ENCODE measurements at places on chromosomes 3 and 15. TPM values are rescaled to one million over a fixed set of nuclear protein-coding genes. Genes with fewer than 3 reads are reported as not detected.

FBXW12 gene
- not detected for total RNA-seq

ANKUB1 gene
- total RNA-seq, result not detected

SKOR1 gene
- total RNA-seq, result 0.19 TPM

NUP210 gene
- 0.99 TPM for total RNA-seq

TGM4 gene
- not detected for total RNA-seq

FAM43A gene
- 8.6 TPM for total RNA-seq

GOLGA8G gene
- not detected for total RNA-seq

DYNC1LI1 gene
- total RNA-seq, result 39.7 TPM

GNAT1 gene
- not detected for total RNA-seq

CYP1A1 gene
- 0.53 TPM for total RNA-seq

THPO gene
- 0.13 TPM for total RNA-seq

GOLGA6L4 gene
- total RNA-seq, result 1.4 TPM

IL20RB gene
- total RNA-seq, result 0.31 TPM

HAPLN3 gene
- 5.2 TPM for total RNA-seq

CCK gene
- total RNA-seq, result 0.19 TPM

CCR3 gene
- not detected for total RNA-seq

RUVBL1 gene
- total RNA-seq, result 59.7 TPM

FAM240A gene
- not detected for total RNA-seq

MYO5C gene
- total RNA-seq, result 0.50 TPM

SUCNR1 gene
- total RNA-seq, result 41.8 TPM

ARL8B gene
- 61.0 TPM for total RNA-seq

AMIGO3 gene
- not detected for total RNA-seq

PARP15 gene
- 0.26 TPM for total RNA-seq

GOLGA6A gene
- total RNA-seq, result not detected

FRMD5 gene
- total RNA-seq, result 14.2 TPM

ASB14 gene
- under 0.01 TPM for total RNA-seq

POC1A gene
- 7.8 TPM for total RNA-seq

CCDC33 gene
- 0.06 TPM for total RNA-seq

FAM162A gene
- 19.8 TPM for total RNA-seq

P4HTM gene
- 39.0 TPM for total RNA-seq

RBP2 gene
- total RNA-seq, result not detected

CGGBP1 gene
- total RNA-seq, result 46.5 TPM

CACNA2D2 gene
- total RNA-seq, result under 0.01 TPM

CNTN4 gene
- total RNA-seq, result not detected

C3orf22 gene
- not detected for total RNA-seq

IQCF5 gene
- total RNA-seq, result not detected

XCR1 gene
- not detected for total RNA-seq

SLC7A14 gene
- total RNA-seq, result 0.19 TPM

CKMT1B gene
- not detected for total RNA-seq

ADAMTSL3 gene
- 0.56 TPM for total RNA-seq

CAPN3 gene
- total RNA-seq, result 2.2 TPM
